ENCODE measurements at places on chromosomes 6 and 20.

- DNase-seq, result no peak
These were observed 2.6 kb upstream of the ANKRD6 start for GRCh38 chr6:89430201-89430962.

DNA sequence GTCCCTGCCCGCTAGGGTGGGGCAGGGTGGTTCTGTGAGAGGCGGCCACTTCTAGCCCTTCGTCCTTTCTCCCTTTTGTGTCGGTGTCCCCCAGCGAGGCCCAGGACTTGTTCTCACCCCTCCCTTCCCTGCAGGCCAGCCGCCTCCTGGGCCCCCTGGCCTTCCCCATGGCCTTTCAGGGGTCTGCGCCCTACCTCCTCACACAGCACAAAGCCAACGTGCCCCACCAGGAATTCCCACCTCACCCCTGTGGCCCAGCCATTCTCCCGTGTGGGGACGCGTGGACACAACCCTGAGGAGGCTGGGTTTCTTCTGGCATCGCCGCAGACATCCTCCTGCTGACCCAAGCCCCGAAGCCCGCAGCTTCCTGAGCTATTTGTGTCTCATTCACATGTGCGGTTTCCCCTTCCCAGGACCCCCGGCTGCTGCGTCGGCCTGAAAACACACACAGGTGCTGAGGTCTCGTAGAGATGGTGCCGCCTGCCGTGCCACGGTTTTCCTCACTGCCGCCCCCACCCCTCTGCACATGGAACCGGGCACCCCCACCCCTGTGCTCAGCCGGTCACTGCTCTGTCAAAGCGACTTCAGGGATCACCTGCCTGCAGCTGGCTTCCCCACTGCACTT is 375.8 kb downstream of the CDH4 start:
- no peak for DNase-seq

- DNase-seq, result no peak
These were observed 28.1 kb downstream of the SPDEF start for GRCh38 chr6:34527751-34528670.

- no peak for DNase-seq
These were observed 66.9 kb downstream of the STX11 start for GRCh38 chr6:144217264-144217663.

- DNase-seq, result no peak
These were observed 1.8 kb downstream of the SNRPB start for GRCh38 chr20:2468581-2469407.

GRCh38 chr20:37922016-37922415 is 19.1 kb downstream of the VSTM2L start:
- no peak for DNase-seq

DNA sequence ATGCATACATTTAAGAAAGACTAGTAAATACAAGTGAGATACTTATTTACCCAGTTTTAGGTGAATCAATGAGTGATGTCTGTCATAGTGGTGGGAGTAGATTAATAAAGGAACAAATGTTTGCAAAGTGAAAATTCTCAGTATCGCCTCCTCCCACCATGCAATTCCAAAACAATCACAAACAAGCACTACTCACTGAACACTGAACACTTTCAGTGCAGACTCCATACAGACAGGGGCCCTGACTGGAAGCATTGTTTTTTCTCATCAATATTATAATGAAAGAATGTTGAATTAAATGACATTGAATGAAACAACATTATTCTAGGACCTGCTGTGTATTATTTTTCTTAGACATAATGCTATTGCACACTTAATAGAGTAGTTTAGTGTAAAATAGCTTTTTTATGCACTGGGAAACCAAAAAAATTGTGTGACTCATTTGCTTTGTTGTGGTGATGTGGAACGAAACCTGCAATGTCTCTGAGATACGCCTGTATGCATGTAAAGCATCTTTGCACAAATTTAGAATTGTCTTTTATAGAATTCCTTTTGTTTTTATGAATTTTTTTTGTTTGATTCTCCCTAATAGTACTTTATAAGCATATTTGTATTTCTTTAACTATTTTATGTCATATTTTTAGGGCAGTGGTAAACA is 317.5 kb downstream of the UTRN start:
- DNase-seq, result no peak

DNA sequence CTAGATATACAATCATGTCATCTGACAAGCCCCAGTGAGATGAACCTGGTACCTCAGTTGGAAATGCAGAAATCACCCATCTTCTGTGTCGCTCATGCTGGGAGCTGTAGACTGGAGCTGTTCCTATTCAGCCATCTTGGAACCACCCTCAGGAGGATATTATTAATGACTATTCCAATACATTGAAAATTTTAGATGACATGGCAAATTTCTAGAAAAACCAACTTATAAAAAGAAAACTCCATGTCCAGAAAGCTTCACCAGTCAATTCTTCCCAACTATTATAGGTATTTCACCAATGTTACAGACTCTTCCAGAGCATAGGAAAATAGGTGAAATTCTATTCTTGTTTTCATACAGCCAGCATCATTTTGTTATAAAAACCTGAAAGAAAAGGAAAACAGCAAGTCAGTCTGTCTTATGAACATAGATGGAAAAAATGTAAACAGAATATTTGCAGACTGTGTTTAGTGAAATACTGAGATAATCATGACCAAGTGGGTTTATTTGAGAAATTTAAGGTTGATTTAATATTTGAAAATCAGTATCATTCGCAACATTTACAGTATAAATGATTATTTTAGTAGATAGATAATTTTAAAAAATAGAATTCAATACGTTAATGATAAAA is 43.3 kb downstream of the ATRN start:
- no peak for DNase-seq

DNA sequence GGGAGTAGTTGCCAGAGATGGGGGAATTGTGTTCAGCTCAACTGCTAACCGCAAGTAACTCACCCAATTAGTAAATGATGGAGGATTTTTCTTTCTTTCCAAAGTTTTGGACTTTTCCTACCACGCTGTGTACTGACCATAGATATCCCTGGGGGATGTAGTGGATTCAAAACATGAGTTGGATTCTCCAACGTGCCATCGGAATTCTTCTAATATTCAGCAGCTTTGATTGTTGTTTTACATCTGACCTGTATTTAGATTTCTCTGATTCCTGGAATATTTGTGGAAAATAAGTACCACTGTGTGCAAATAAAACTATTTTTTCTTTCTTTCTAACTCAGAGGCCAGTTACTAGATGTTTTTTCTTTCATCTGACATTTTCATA is 1.1 kb downstream of the CCDC170 start:
- no peak for DNase-seq

DNA sequence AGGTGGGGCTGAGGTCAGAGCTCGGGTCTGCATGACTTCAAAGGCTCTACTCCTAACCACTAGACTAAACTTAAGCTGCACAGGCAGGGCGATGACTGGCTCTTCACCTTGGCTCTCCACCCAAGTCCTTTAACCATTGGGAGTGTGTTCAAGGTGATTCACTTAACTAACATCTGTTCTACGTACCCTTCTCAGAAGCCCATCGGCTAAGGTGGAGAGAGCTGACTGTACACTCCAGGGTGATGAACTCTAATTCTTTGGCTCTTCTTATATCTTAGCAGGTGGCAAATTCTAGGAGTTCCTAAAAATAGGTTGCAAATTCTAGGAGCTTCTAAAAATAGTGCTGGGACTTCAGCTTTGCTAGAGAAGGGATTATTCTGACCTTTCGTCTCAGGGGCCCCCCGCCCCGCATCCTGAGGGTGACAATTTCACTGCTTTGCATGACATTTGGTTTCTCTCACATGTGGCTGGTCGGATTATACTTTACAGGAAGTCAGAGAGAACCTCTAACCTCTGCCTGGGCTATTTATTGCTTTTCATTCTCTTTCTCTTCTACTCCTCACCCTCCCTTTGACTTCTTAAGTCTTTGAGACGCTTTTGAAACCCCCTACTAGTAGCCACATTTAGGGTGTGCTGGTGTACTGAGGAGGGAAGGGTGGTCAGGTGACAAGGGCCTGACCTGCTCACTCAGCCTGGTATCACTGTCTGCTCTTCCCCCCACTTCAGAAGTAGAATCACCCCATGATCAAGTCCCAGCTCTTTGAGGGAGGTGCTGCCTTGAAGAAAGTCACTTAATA is 55.5 kb downstream of the PRDM1 start:
- no peak for DNase-seq

DNA sequence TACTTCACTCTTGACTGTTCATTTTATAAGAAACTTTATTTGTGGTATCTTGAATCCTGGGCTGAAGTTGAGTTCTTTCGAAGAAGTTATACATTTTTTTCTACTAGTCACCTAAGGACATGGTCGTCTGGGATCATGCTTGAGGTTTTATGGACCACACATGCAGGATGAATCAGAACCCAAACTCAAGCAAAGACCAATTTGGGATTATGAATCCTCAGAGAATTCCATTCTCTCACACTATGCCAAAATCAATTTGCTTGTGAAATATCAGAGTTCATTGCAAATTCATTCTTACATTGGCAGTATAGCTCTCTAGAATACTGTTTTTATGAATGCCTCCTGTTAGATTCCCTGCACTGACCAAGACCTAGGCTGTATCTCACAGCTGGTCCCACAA is 114.3 kb upstream of the HDAC2 start:
- no peak for DNase-seq

DNA sequence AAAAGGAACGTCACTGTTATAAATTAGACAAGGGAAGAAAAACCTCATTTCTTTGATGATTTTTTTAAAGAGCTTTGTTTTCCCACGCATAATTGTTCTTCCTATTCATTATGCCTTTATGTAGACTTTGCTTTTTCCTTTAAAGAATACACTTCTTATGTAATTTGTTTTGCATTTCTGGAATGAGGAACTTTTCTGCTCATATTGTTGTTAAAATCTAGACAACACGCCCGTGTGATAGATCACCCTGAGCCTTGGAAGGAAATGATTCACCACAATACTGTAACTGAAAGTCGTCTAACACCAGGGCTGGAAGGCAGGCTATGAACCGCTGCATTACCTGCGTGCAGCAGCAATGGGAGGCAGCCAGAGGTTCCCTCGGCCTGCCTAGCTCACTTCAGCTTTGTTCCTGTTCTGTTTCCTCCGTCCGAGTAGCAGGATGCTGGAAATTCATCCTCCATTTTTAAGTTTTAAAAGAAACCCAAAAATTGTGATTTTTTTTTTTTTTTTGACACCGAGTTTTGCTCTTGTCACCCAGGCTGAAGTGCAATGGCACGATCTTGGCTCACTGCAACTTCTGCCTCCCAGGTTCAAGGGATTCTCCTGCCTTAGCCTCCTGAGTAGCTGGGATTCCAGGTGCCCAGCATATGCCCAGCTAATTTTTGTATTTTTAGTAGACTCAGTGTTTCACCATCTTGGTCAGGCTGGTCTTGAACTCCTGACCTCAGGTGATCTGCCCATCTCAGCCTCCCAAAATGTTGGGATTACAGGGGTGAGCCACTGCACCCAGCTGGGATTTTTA is 49.6 kb upstream of the ZNF217 start:
- no peak for DNase-seq

DNA sequence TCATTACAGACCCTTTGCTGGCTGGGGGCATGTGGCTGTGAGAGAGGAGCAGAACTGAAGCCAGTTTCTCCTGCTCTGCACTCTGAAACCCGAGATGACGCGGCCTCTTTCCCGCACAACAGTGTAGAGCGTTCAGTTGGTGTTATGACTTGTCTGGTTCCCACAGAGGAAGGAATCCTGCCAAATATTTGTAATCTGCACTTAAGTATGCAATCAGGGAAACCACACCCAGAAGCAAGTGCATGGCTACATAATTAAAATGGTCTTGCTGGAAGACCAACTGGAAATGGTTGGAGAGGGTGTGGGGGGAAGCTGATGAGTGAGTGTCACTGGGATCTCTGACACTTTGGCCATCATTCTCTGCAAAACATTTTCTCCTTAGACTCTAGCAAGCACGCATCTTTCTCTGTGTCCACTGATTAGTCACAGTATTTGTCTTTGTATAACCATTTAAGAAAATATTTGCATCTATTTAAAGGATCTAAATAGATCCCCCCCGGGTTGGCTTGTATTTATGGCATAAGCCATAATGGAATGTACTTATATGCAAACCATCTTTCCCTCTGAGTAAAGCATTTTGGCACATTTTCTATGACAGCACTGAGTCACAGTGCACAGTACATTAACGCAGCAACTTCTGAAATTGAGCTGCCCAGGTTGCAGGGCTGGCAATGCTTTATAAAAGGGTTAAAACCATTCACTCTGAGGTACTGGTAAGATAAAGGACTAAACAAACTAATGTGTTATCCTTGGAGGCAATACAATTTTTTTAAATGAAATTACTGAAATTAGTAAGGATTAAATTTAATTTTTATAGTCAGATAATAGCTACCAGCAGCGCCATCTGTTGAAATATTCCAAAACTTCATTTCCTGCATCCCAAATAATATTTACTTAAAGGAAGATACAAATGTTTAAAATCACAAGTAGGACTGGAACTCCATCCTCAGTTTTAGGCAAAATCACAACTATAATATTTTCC is 76.7 kb downstream of the FOXC1 start:
- DNase-seq, result no peak

DNA sequence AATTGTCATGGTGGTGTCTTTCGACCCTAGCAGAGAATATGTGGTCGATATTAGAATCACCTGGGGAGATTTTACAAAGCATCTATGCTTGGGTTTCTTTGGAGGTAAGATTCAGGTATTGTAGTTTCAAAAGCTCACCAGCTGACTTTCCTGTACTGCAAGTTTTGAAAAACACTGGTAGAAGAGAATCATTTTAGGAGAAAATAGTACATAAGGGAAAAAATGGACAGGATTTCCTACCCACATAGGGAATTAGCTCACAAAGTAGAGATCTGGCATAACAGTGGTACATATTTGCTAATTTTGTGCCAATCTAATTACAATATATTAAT is 27.4 kb upstream of the ABT1 start:
- no peak for DNase-seq

GRCh38 chr20:20452254-20452676 is 84.4 kb downstream of the INSM1 start:
- no peak for DNase-seq

- no peak for DNase-seq
These were observed 81.6 kb downstream of the C6orf118 start for GRCh38 chr6:165227644-165228329.

- no peak for DNase-seq
These were observed 303.6 kb upstream of the FERMT1 start for GRCh38 chr20:6426287-6426891.

- no peak for DNase-seq
These were observed 455.0 kb upstream of the SOX4 start for GRCh38 chr6:21138336-21139069.

GRCh38 chr6:135811170-135811569 is 40.3 kb upstream of the PDE7B start:
- no peak for DNase-seq

GRCh38 chr20:33675136-33675959 is 1.1 kb upstream of the NECAB3 start:
- DNase-seq, result no peak

- DNase-seq, result no peak
These were observed 430.4 kb downstream of the TBC1D32 start for GRCh38 chr6:120903836-120904235.

- DNase-seq, result no peak
These were observed 963 bp downstream of the DDRGK1 start for GRCh38 chr20:3203315-3204123.

DNA sequence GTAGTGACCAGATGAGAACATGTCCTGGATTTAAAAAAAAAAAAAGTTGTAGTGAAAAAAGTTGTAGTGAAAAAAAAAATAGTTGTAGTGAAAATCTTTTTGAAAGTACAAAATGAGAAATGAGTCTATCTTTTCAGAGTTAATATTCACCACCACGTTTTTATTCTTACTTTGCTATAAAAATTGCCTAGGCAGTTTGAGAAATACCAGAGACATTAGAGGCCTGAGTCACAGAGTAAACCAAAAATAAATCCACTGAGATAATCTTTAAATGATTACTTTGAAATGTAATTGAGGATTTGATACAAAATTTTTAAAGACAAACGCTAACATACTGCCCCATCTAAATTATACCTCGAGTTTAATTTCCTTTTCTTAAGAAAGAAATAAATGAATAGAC is 101.2 kb upstream of the TIAM2 start:
- DNase-seq, result no peak

Data from osteocyte (in vitro differentiated cells).